ENCODE measurements at places on chromosomes 6 and 20. TPM values are rescaled to one million over a fixed set of nuclear protein-coding genes. Genes with fewer than 3 reads are reported as not detected.

Gene TPX2
- total RNA-seq = 26.6 TPM

Gene UNC5CL
- total RNA-seq = 9.7 TPM

DNA sequence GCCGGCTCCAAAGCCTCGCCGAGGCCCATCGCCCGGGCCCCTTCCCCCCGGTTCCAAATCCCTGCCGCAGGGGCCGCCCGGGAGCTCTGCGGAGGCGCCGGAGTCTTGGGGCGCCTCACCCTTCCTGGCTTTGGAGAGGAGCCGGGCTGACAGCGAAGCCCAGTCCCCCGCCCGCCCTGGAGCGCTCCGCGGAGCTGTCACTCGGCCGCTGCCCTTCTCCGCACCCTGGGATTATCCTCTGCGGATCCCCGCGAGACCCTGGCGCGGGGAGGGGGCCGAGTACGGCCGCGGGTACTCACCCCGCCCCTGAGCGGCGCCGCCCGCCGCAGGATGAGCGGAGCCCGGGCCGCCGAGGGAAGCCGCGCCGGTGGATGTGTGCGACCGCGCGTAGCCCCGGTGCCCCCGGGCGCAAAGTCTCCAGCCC is 343 bp downstream of the SNAP91 start:
- DNase-seq = peak; percentile 20

DNA sequence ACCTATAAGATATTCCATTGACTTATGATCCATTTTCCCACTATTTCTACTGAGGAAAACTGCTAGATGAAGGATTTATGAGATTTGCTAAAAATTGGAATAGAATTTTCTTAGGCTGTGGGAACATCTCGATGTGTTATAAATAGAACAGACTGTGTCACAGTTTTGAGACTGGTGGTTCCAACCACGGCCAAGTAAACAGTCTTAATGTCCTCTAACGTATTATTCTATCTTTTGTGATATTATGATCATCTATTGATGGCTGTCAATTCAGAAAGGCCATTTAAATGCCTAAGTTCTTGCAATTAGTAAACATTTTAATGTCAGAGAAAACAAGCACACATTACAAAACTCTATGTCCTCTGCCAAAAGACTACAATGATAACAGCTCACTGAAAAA is 71.5 kb upstream of the PLN start:
- DNase-seq = no peak

DNA sequence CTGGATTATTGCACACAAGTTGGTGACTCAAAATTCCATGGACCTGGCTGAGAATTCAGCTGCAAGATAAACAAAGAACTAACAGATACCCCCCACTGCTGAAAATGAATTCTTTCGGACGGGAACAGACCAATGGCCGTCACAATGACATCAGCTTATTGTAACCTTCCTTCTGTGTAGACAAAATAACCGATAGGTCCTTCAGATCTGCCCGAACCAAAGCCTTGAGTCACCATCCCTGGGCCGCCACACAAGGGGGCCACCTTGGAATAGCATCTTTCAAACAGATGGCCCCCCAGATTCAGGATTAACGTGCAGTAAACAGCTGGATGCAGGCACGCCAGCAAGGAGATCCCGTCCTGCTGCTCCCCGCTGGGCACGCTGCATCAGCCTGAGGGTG is 214.0 kb upstream of the EXOC2 start:
- DNase-seq = no peak

GRCh38 chr20:22723659-22724058 is 139.3 kb upstream of the FOXA2 start:
- no peak for DNase-seq

GRCh38 chr6:13859871-13860555 is 45.7 kb upstream of the MCUR1 start:
- no peak for DNase-seq

DNA sequence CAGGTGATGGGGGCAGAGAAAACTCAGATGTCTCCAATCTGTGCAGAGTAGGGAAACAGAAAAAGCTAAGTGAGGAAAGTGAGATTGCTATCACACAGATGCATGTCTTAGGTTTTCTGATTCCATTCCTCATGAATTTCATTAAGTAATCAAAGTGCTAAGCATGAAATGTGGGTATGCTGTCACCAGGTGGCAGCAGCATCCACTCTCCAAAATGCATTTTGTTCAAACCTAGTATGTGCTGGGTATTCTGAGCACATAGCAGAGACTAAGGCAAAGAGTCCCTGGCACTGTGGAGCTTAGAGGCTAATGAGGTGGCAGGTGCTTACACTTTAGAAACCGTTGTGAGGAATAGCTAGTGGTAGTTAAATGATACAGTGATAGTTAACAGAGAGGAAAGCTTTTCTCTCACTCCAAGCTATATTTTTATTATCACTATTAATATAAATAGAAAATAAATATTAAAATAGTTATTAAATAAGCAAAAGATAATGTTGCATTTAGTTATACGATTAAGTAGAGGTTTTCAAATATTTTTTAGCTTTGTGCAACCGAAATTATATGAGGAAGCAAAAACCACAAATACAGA is 179.5 kb downstream of the CDH26 start:
- peak; percentile 41 for DNase-seq

- DNase-seq = peak; percentile 82
Observed at GRCh38 chr6:109318328-109318876, 63.9 kb downstream of the CD164 start.
